HFFc6 (cell line): ENCODE measurements at places on chromosomes 3 and 15.

- peak; percentile 32 for DNase-seq
Measured at GRCh38 chr3:157078131-157078810, 81.7 kb downstream of the CCNL1 start.

GRCh38 chr15:55389264-55389607 lies 18.9 kb downstream of the CCPG1 start:
- DNase-seq, result peak; percentile 25

GRCh38 chr3:134348524-134348923 lies 25.7 kb downstream of the AMOTL2 start:
- peak; percentile 89 for DNase-seq

DNA sequence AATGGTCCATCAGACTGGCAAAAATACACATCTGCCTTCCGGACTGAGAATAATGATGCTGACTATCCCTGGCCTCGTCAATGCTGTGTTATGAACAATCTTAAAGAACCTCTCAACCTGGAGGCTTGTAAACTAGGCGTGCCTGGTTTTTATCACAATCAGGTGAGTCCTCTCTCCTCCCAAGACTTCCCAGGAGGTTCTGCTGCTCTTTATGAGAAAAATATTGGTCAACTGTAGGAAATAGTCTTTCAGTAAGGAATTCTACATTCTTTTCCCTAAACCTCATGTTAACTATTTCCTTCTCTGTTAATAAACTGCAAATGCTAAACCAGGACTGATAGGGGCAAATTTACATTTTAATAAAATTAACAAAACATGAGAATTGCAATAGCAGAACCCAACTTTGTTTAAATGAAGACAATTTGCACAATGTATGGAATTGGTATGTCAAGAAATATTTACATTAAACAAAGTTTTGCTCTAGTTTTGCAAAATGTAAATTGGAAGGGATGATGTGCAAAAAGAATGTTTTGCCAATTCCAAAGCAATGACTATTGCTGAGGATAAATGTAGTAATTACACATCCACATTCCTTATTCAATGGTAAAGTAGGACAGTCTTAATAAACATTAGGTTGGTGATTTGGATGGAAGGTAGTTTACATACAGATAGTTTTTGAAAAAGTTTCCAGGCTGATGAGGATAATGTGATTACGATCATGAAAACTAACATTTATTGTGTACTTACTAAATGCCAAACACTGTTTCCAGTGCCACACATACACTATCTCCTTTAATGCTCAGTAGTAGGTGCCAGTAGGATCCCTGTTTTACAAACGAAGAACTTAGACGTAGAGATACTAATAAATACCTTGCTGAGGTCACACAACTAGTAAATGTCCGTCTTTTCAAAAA lies 21.1 kb downstream of the UPK1B start:
- DNase-seq, result peak; percentile 38

GRCh38 chr3:9088441-9089353 lies 125.4 kb upstream of the RAD18 start:
- DNase-seq, result no peak

GRCh38 chr15:34311563-34311962 lies 26.0 kb downstream of the SLC12A6 start:
- DNase-seq, result no peak

GRCh38 chr3:13323822-13324221 lies 96.3 kb downstream of the NUP210 start:
- DNase-seq, result no peak

GRCh38 chr3:119395923-119396358 lies 67.5 kb downstream of the TMEM39A start:
- no peak for DNase-seq

- no peak for DNase-seq
Measured at GRCh38 chr3:138065949-138066348, 49.5 kb downstream of the DZIP1L start.

DNA sequence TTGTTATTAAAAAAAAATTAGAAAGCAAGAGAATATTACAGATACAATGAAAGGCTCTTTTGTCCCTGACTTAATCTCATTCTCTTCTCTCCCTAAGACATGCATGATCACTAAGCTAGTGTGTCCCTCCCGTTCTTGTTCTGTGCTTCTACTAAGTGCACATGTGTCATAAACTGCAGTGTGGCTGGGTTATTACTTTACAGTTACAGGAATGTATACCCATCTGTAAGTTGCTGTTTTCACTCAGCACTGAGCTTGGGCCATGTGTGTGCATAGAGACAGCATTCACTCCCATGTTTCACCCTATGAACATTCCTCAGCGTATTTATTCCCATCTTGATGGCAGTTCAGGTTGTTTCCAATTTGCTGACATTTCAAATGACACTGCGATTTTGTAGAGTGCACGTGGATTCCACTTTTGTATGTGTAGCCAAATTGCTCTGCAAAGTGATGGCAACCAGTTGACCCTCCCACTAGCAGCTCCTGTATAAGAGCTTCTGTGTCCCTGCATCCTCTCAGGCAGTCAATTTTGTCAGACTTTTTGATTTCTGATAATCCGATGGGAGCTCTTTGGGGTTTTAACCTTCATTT lies 145.8 kb upstream of the UBE2E1 start:
- DNase-seq, result no peak

GRCh38 chr3:133130168-133130567 lies 92.0 kb downstream of the TMEM108 start:
- no peak for DNase-seq

DNA sequence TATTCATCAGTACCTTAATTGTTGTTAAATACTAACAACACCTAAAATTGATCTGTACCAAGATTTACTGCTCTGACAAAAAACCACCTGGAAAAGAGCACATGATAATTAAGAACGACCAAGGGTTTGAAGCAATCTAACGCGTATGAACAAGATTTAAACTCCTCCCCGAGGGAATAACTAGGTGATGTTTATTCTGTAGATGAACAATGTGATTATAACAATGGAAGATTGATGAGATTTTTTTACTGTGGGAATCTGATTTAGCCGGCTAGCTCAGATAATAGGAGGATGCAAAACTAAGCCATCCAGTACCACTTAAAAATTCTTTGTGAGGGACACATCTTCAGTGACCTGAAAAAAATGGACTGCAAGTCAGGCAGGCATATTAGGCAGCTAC lies 222.1 kb downstream of the FHIT start:
- no peak for DNase-seq

DNA sequence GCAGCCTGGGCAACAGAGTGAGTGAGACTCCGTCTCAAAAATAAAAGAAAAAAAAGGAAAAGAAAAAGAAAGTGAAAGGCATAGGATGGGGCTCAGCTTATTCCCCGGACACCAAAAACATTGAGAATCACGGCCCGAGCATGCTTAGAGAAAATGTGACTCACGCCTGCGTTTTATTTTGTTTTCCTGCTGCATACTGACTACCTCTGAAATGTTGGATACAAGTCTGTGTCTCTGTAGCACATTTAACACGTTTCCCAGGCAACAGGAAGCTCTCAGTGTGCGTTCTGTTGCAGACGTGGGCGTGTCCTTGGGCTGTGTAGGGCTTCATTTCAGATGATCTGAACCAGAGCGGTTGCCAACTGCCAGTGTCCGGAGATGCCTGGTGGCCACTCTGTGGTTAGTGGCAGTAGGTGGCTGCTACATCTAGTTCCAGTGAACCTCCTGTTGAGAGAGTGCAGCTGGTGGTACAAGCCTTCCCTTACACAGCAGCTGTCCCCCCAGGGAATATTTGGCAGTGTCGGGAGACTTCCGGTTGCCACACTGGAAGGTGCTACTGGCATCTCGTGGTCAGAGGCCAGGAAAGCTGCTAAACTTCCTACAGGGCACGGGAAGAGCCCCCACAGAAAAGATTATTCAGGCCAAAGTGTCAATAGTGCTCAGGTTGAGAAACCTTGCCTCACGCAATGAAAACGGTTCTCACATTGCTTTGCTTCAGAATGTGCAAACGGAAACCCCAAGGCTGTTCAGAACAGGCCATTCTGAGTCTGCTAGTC lies 3.0 kb downstream of the SLC51A start:
- peak; percentile 95 for DNase-seq
